ENCODE measurements at places on chromosomes 5 and 9.

GRCh38 chr5:112227911-112228631 lies 191.0 kb downstream of the EPB41L4A start:
- DNase-seq: no peak

DNA sequence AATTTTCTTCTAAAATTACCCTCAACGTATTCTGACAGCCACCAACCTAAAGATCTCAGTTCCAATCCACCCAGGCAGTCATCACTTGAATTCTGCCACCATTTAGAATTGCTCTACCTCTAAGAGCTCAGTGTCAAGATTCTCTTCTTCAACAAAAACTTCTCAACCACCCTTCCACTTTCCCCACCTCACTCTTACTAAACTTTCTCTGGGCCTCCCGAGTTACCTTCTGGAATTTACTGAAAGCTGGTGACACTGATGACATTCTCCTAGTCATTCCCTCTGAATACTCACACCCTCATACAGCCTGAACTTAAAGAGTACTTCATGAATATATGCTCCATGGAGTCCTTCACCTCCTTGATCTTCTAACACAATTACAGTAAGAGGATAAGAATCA lies 209.5 kb downstream of the TSSK1B start:
- no peak for DNase-seq

- DNase-seq: no peak
Observed at GRCh38 chr9:88766778-88767503, 224.3 kb upstream of the S1PR3 start.

GRCh38 chr5:150647275-150648251 lies 7.1 kb downstream of the SYNPO start:
- no peak for DNase-seq

DNA sequence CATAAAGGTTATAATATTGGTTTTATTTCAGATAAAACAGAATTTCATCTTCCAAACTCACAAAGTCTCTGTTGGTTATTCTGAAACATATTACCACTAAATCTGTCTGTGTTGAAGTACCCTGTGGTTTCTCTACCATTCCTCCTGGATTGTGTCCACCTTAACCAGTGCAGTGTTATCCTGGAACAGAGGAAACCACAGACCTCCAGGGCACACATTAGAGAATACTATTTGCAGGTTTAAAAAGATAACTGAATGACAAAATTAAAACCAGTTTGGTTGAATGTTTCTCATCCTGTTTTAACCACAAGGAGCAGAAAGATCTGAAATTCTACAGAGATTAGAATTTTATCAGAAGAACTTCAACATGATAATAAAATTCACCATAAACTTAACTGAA lies 251.8 kb downstream of the CWC27 start:
- DNase-seq: no peak

GRCh38 chr9:114112778-114113584 lies 13.9 kb upstream of the KIF12 start:
- DNase-seq: no peak

DNA sequence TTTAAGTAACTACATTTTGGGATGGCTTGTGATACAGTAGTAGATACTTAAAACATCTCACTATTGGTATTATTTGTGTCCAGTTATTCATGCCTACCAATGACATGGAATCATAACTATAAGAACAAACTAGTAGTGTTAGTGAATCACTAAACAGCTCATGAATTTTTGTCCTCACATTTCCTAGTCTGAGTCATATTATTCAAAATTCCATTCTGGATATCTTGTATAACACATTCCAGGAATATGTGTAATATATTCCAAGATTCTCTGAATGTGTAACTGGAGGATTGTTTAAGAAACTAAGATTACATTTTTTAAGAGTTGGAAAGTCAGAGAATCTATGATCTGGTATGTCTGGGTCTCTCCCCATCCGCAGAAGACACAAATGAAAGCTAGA lies 565.3 kb upstream of the ZNF608 start:
- DNase-seq: no peak

- DNase-seq: no peak
Observed at GRCh38 chr5:144308906-144309670, 138.4 kb downstream of the KCTD16 start.

DNA sequence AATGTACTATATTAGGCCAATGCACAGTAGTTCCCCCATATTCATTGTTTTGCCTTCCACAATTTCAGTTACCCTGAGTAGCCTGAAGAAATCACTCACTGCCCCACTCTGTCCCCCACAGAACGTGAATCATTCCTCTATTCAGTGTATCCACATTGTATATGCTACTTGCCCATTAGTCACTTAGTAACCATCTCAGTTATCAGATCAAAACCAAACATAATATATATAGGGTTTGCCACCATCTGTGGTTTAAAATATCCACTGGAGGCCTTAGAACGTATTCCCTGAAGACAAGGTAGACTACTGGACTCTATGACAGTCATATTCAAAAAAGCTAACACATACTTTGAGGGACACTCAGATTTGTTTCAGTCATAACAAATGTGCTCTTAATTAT lies 465.7 kb upstream of the RGMB start:
- DNase-seq: no peak

DNA sequence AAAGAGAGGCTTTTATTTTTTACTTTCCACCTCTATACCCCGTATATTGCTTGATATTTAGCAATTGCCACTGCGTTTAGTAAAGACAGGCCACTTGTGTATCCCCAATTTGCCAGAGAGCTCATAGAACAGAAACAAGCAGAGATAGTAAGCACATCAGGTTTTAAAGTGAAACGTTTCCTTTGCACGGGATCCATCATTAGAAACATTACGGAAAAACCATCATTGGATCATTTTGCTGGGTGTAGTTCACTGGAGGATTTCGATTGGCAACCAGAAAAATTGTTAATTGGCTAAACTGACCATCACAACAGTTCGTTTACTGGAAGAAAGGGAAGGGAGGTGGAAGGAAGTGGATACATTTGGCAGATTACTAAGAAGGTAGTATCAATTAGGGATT lies 149.4 kb upstream of the STK32A start:
- DNase-seq: no peak

GRCh38 chr9:120778758-120779157 lies 14.5 kb downstream of the FBXW2 start:
- DNase-seq: no peak

DNA sequence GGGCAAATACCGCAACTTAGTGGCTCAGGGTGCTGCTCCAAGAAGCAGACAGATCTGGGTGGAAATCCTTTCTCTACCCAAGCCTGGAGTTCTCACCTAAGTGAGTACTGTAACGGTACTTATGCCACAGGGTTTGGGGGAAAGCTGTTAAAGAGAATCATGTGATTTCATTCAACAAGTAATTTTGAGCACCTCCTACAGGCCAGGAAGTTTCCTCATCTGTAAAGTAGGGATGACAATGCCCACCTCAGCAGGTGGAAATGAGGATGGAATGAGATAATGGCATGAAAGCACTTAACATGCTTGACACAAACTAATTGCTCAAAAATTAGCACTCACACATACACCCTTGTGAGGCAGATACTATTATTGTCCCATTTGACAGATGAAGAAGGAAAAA lies 114.1 kb downstream of the JAKMIP2 start:
- DNase-seq: no peak

- no peak for DNase-seq
Observed at GRCh38 chr9:86763791-86764190, 183.5 kb downstream of the GAS1 start.

DNA sequence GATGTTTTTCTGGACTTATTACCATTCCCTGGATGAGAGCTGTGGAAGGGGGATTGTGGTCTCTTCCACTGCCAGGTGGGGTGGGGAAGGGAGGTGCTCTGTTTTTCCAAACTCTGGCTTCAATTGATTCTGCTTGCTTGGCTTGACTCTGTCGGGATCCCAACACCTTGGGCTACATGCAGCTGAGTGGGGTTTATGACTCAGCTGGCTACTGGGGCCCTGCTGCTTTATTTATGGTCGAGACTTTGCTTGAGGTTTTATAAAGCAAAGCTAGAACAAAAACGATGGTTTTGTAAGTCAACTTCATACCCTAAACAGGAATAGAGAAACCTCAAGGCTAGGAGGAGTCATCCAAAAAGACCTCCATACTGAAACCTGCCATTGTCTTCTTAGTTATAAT lies 76.3 kb downstream of the AOPEP start:
- no peak for DNase-seq

- DNase-seq: no peak
Observed at GRCh38 chr9:13171261-13171660, 108.2 kb downstream of the MPDZ start.

- no peak for DNase-seq
Observed at GRCh38 chr5:67283988-67284487, 87.4 kb upstream of the CD180 start.

GRCh38 chr9:107390778-107391177 lies 98.8 kb downstream of the KLF4 start:
- DNase-seq: no peak

GRCh38 chr5:61623401-61624069 lies 291.5 kb downstream of the ZSWIM6 start:
- peak; percentile 41 for DNase-seq

DNA sequence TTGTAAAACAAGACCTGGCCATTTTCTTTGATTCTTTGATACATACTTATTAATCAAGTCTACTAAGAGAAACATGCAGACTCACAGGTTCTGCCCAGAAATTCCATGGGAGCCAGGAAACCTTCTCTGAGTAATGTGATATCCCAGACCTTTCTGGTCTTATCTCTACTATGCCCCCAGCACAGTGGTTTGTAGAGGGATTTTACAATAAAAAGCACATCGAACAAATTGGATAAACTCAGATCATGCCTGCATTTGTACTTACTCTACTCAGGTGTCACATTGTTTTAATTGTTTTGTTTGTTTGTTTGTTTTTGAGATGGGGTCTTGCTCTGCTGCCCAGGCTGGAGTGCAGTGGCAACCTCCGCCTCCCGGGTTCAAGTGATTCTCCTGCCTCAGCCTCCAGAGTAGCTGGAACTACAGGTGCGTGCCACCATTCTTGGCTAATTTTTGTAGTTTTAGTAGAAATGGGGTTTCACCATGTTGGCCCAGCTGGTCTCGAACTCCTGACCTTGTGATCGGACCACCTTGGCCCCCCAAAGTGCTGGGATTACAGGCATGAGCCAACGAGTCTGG lies 179.5 kb downstream of the ZNF608 start:
- no peak for DNase-seq

GRCh38 chr9:113350937-113351336 lies 1.6 kb downstream of the BSPRY start:
- no peak for DNase-seq

- no peak for DNase-seq
Observed at GRCh38 chr9:89407070-89407469, 88.8 kb downstream of the SECISBP2 start.
